ENCODE measurements at places on chromosomes 5 and 9.

- DNase-seq: no peak
These were observed 5.1 kb downstream of the PNPLA7 start for GRCh38 chr9:137545123-137545522.

- DNase-seq: no peak
These were observed 60.8 kb downstream of the TSTD2 start for GRCh38 chr9:97572196-97572891.

DNA sequence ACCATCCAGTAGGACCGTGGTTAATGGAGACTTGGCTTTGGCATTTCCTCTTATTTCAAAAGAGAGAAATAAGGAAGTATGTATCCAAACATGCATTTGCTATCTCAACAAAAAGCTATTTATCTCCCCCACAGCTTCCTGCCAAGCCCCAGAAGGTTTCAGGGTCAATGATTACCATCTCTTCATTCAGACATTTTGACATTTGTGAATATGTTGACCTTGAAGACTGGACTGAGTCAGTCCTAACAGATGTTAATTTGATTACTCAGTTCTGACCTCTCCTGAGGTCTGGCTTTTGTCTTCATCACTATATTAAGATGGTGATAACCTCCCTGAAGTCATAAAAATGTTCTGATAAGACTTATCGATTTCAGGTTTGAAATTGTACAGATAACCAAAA is 479.4 kb downstream of the AGTPBP1 start:
- no peak for DNase-seq

DNA sequence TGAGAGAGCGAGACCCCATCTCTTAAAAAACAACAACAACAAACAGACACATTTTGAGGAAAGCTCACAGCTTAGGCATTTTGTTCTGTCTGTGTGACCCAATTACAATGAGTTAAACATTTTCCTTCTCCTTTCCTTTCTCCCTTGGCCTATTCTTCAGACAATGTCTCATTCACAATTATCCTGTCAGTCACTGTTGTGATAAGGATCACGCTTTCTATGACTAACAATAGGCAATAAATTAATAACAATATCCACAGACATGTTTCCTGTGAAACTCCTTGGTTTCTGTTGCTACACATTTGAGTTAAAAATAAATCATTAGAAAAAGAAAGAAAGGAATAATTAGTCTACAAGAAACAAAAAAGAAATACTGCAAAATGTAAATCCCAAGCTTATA is 19.8 kb upstream of the CARTPT start:
- no peak for DNase-seq

DNA sequence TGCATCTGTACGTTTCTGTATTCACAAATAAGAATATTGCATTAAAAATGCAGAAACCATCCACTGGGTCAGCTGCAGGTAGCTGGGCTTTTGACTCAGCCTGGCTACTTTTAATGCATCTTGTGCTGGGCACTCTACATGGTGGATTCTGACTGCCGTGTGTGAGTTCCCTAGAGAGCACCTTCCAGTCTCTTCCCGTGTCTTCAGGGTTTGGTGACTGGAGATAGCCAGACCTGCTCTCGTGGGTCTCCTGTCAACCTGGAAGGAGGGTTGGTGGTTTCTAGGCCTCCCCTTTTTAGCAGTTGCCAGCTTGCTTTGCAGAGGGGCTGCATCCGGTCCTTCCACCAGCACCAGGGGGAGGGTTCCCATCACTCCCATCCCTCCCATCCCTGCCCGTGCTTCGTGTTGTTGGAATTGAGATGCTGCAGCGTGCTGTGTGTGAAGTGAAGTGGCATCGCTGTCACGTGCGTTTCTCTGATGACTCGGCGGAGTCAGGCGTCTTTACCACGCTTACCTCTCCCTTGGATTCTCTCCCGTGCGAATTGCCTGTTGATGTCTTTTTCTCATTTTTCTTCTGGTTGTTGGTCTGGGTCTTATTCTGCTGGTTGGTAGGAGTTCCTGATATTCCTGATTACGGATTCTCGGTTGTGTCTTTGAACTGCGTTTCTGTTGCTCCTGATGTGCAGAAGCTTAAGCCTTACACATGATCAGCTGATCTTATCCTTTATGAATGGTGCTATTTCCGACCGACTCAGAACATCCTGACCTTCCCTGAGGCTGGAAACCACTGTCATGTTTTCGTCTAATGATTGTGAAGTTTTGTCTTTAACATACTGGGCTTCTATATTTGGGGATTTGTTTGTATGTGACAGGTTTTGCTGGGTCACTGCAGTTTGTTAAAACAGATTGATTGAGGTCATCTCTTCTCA is 16.9 kb downstream of the FBXW5 start:
- DNase-seq: no peak

DNA sequence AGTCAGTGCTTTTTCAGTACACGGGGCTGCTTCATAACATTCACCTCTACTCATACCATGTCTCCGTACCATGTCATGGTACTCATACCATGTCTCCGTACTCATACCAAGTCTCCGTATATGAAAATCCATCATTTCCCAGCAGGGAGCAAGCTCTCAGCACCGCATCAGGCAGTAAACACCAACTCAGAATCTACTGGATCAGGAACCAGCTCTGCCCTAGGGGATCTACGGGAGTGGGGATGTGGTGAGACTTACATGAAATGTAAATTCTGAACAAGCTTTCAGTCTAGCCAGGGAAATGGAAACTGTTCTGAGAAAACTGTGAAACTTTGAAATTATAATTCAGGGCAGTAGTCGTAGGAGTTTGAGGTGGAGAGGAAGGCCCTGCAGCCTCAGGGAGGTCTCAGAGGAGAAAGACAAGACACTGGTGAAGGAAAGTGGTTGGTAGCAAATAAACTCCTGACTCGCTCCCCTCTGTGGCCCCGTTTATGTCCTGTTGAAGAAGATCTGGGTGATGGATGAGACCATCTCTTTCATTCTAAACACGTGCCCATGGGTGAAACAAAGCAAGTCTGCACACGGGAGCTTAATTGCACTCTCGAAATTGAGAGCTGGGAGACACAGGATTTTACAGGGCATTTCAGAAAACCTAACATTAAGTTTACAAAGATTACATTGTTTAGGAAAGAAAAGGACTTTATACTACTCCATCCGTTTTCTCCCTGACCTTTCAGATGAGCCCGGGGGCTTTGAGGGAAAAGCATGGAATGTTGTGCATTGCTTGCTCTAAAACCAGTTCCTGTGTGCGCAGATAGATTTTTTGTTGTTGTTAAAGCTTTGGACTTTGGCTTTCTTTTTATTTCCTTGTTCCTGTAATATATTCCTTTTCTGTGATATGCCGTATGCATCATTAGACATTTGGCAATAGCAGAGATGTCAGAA is 26.8 kb downstream of the ACTBL2 start:
- no peak for DNase-seq

GRCh38 chr5:163506726-163507125 is 1.3 kb downstream of the MAT2B start:
- DNase-seq: no peak

DNA sequence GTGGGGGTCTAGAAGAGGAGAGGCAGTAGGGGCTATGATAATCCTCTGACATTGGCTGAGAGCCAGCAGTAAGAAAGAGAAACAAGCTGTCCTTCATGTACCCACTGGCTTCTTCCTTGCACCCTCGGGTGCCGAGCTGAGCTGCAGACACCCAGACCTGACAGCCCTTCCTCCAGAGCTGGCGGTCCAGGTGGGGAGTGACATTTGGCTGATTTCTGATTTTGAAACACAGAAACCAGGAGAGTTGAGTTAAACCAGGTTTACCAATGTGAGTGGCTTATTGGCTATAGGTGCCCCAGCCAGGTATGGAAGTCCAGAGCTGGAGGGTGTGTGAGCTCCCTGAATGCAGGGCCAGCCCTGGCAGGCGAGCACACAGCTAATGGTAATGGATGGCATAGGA is 59.2 kb downstream of the GADD45G start:
- DNase-seq: no peak

DNA sequence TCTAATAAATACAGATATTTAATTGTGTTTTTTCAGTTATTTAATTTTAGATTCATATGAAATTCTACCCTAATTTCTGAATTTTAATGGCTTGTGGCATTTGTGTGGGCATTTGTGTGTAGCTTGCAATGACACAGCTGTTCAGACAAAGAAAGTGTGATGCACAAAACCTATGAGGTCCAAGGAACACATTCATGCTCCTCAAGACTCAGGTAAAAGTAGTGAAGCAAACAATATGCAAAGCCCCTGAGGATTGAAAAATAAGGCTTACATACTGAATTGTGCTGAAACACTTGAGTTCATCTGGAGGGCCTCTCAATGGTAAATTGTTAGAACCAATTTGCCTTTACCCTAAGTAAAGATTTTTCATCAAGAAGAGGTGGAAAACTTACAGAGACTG is 28.1 kb downstream of the IL7R start:
- DNase-seq: no peak

DNA sequence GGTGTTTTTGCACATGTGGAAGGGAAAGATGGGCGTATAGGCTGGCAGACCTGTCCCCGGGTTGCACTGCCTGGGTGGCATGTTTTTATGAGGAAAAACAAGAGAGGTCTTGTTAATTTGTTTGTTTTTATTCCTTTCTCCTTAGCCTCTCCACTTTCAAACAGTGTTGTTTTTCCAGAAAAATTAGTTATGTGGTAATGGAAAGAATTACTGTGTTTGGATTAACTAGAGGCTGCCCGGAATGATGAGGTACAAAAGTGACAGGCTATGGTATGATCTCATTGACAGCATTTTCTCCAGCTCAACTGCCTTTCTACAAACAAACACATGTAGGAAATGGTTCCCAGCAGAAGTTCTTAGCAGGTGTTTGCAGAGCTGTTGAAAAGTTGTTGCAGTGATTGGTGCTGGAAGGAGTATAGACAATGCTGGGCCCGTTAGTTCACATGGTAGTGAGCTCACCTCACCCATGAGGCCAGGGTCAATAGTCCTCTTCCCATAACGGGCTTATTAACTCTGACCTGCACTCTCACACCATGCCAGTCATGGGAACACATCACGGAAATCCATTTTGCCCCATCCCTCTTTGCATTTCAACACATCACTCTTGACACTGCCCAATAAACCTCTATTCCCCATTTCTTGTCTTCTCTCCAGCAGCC is 111.3 kb upstream of the SAP30L start:
- DNase-seq: no peak

DNA sequence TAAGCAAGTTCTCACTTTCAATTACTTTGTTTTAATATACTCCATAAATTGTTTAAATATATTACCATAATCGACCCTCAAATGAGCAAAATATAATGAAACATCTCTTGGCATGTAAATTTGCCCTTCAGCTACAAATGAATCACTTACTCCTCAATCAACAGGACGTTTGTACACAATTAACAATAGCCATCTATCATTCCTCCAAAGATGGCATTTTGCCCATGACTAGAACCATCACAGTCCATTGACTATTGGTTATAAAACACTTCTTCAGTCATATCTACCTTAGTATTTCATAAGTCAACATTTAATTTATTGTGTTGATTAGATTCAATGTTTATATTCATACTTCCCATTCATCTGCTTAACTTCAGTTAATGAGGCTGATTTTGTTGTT is 127.2 kb downstream of the CTNND2 start:
- no peak for DNase-seq

DNA sequence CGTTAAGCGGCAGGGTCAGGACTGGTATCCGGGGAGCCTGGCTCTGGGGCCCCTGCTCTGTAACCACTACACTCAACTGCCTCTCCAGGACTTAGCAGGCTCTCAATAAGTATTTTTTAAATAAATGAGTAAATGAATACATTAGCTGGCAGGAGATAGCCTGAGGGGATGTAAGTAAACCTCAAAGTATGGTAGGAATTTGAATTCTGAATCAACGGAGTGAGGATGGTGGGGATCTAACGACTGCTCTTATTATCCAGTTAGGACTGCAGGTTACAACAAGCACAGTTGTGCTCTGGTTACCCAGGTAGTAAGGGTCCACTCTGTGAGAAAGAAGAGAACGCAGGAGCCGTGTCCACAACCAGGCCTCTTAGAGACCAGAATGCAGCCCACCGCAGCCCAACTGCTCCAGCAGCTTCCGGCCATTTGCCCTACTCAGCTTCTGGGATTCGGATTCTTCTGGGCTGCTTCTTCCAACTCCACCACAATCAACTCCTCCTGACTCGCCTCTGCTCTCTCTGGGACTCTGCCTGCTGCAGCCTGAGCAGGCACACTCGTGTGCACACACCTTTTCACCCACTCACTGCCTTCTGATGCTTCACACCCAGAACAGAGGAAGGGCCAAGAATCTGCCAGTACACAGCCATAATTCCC is 52.6 kb downstream of the MED27 start:
- DNase-seq: no peak

GRCh38 chr5:14457476-14457875 is 124.1 kb upstream of the OTULINL start:
- no peak for DNase-seq

DNA sequence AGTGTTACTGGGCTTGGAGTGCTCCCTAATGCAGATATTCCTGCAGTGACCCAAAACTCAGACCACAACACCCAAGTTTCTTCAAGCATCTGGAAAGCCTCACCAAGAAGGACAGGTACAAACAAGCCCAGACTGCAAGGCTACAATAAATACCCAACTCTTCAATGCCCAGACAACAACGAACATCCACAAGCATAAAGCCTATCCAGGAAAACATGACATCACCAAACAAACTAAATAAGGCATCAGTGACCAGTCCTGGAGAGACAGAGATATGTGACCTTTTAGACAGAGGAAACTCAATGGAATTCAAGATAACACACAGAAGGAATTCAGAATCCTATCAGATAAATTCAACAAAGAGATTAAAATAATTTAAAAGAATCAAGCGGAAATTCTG is 605.6 kb downstream of the PDE4D start:
- DNase-seq: no peak

- no peak for DNase-seq
These were observed 369.1 kb upstream of the DAP start for GRCh38 chr5:11130131-11130530.

- DNase-seq: no peak
These were observed 1.5 kb downstream of the ARPC5L start for GRCh38 chr9:124863371-124863871.
